Large intestine (tissue), 12 donors: ENCODE measurements at places on chromosomes 5 and 9. TPM values are rescaled to one million over a fixed set of nuclear protein-coding genes. Genes with fewer than 3 reads are reported as not detected.

- H3K4me1 ChIP-seq = peaks cover 21% of the 10 kb centered on the region
- H3K36me3 ChIP-seq = peaks cover 2% of the 10 kb centered on the region
- no peaks in the 10 kb centered on the region for H3K27me3 ChIP-seq
- no peak overlapping the region for H3K4me3 ChIP-seq
- DNase-seq = no peak
- H3K27ac ChIP-seq = peak overlapping the region; percentile 37
Measured at GRCh38 chr5:133049726-133050048, 2.1 kb upstream of the HSPA4 start.

- H3K27me3 ChIP-seq = no peaks in the 10 kb centered on the region
- no peak overlapping the region for H3K27ac ChIP-seq
- peak; percentile 48 for DNase-seq
- no peak overlapping the region for H3K4me3 ChIP-seq
- no peaks in the 10 kb centered on the region for H3K36me3 ChIP-seq
- no peaks in the 10 kb centered on the region for H3K4me1 ChIP-seq
Measured at GRCh38 chr9:89277454-89277853, 33.5 kb upstream of the CKS2 start.

DNA sequence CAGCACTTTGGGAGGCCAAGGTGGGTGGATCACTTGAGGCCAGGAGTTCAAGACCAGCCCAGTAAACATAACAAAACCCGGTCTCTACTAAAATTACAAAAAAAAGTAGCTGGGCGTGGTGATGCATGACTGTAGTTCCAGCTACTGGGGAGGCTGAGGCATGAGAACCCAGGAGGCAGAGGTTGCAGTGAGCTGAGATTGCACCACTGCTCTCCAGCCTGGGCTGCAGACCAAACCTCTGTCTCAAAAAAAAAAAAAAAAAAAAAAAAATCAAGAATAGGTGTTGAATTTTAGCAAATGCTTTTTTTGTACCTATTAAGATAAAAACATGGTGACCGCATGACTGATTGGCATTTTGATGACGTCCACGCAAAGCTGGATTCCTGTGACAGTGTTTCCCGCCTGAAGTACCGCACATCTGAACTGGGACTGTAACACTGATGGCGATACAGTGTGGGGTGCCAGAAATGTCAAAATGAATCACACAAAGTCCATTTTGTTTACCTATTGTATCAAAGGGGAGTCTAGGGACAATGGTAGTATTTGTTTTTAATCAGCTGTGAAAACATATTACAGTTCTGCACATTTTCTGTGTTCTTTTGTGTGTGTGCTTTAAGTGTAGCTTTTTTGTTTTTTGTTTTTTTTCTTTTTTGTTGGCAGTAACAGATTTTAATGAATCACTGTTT, 23.2 kb upstream of the TBC1D9B start:
- no peaks in the 10 kb centered on the region for H3K27me3 ChIP-seq
- no peak overlapping the region for H3K4me3 ChIP-seq
- no peak for DNase-seq

DNA sequence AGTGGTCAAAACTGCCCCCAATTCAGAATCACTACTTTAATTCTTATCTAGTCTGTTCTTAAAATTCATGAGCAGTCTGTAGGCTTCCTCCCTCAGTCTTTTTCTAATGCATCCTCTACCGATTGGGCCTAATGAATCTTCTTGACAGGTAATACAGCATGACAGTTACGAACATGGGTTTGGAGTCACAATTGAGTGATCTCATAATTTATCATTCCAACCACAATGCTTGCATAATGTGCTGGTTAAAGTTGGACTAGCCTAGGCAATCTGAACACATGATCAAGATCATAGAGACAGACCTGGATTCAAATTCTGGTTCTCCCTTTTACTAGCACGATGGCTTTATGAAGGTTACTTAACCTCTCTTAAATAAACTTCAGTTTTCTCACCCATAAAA, 33.1 kb upstream of the SETD9 start:
- no peak overlapping the region for H3K27ac ChIP-seq
- no peaks in the 10 kb centered on the region for H3K4me1 ChIP-seq
- no peaks in the 10 kb centered on the region for H3K27me3 ChIP-seq
- H3K4me3 ChIP-seq = no peak overlapping the region
- DNase-seq = no peak

DNA sequence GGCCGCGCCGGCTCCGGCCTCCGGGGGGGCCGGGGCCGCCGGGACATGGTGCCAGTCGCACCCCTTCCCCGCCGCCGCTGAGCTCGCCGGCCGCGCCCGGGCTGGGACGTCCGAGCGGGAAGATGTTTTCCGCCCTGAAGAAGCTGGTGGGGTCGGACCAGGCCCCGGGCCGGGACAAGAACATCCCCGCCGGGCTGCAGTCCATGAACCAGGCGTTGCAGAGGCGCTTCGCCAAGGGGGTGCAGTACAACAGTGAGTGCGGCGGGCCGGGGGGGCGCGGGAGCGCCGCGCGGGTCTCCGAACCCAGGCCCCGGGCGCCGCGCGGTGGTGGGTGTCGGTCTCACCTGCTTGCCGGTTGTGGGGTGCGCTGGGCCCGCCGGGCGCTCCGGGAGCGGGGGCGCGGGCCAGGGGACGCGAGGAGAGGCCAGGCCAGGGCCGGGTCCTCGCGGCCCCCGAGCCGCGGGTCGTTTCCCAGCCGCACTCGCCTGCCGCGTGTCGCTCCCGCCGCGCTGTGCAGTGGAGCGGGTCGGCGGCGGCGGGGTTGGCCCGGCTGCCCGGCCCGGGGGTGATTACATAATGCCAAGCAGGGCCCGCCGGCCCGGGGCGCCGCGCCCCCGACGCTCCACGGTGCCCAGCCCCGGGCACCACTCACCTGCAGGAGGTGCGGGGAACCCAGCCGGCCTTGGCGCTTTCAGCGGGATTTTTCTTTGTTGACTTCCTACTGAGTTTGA, 492 bp downstream of the RABL6 start:
- peak overlapping the region; percentile 76 for H3K4me3 ChIP-seq
- peak; percentile 46 for DNase-seq
- H3K27ac ChIP-seq = peak overlapping the region; percentile 83
- H3K4me1 ChIP-seq = peaks cover 27% of the 10 kb centered on the region

GRCh38 chr9:92974161-92974661, 26.9 kb downstream of the FGD3 start:
- no peaks in the 10 kb centered on the region for H3K27me3 ChIP-seq
- peak overlapping the region; percentile 80 for H3K27ac ChIP-seq
- H3K36me3 ChIP-seq = peaks cover 7% of the 10 kb centered on the region
- DNase-seq = peak; percentile 79

- H3K4me3 ChIP-seq = no peak overlapping the region
- H3K27me3 ChIP-seq = no peaks in the 10 kb centered on the region
- no peak overlapping the region for H3K27ac ChIP-seq
- no peaks in the 10 kb centered on the region for H3K4me1 ChIP-seq
- no peaks in the 10 kb centered on the region for H3K36me3 ChIP-seq
- DNase-seq = no peak
Measured at GRCh38 chr5:40619421-40619820, 60.3 kb upstream of the PTGER4 start.

GRCh38 chr9:120934281-120934680, 7.7 kb upstream of the TRAF1 start:
- H3K27ac ChIP-seq = peak overlapping the region; percentile 41
- no peak overlapping the region for H3K4me3 ChIP-seq
- peaks cover 28% of the 10 kb centered on the region for H3K4me1 ChIP-seq

- no peaks in the 10 kb centered on the region for H3K27me3 ChIP-seq
- H3K27ac ChIP-seq = no peak overlapping the region
- no peak overlapping the region for H3K4me3 ChIP-seq
- no peaks in the 10 kb centered on the region for H3K36me3 ChIP-seq
- no peak for DNase-seq
Measured at GRCh38 chr5:90097082-90097477, 312.5 kb downstream of the CETN3 start.

The AK8 gene
- polyA plus RNA-seq = 2.6 TPM

The EGFLAM gene
- polyA plus RNA-seq = 4.4 TPM

The TXNDC8 gene
- not detected for polyA plus RNA-seq

The HMMR gene
- 10.0 TPM for polyA plus RNA-seq

The GBGT1 gene
- polyA plus RNA-seq = 8.7 TPM

The PCDHB13 gene
- 1.4 TPM for polyA plus RNA-seq

The LHX3 gene
- not detected for polyA plus RNA-seq
